ENCODE measurements at places on chromosomes 1 and 21. TPM values are rescaled to one million over a fixed set of nuclear protein-coding genes. Genes with fewer than 3 reads are reported as not detected.

LPAR3 gene
- total RNA-seq, result 7.1 TPM

RAP1GAP gene
- total RNA-seq, result 160 TPM

SLC45A3 gene
- total RNA-seq, result 17.5 TPM

AMY1C gene
- not detected for total RNA-seq

TBX19 gene
- total RNA-seq, result 0.35 TPM

TAS1R1 gene
- total RNA-seq, result not detected

SLC44A3 gene
- total RNA-seq, result 7.5 TPM

SLC25A34 gene
- 5.5 TPM for total RNA-seq

TSPEAR gene
- not detected for total RNA-seq

CYP4Z1 gene
- 0.28 TPM for total RNA-seq

RBBP5 gene
- 26.0 TPM for total RNA-seq

SPATA21 gene
- not detected for total RNA-seq

CDKN2C gene
- total RNA-seq, result 11.0 TPM

DNAH14 gene
- 25.3 TPM for total RNA-seq

LIN28A gene
- total RNA-seq, result 0.72 TPM

Measured in adrenal gland (tissue), 19 donors.